Substantia nigra (tissue), 51 donors: ENCODE measurements at places on chromosomes 7 and 10.

DNA sequence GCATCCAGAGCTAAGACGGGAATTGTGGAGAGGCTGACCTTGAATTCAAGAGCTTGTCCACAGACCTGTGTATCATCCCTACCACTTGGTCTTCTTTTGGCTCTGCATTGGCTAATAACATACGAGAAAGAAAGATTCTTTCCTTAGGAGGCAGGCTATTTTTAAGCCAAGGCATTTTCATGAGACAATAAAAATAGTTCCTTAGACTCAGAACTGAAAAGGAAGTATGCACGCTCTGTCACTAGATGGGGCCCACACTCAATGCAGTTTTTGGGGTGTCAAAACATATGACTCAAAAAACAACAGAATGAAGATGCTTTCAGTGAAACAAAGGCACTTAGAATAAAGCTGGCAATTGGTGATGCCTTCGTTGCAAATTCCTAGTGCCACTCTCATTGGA, 265.9 kb upstream of the DGKB start:
- DNase-seq = no peak

DNA sequence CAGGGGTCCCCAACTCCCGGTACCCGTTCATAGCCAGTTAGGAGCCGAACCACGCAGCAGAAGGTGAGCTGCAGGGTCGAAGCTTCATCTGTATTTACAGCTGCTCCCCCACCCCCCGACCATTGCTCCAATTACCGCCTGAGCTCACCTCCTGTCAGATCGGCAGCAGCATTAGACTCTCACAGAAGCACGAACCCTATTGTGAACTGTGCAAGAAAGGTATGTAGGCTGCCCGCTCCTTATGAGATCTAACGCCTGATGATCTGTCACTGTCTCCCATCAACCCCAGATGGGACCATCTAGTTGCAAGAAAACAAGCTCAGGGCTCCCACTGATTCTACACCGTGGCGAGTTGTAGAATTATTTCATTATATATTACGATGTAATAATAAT, 14.6 kb upstream of the AZGP1 start:
- DNase-seq = no peak

GRCh38 chr7:128869944-128870285, 7.3 kb downstream of the ATP6V1F start:
- no peak for DNase-seq

GRCh38 chr10:21526188-21526859, 842 bp upstream of the SKIDA1 start:
- peak; percentile 76 for DNase-seq

- DNase-seq = no peak
Observed at GRCh38 chr10:129914960-129915359, 49.1 kb downstream of the EBF3 start.

- DNase-seq = no peak
Observed at GRCh38 chr10:82497439-82497838, 622.4 kb downstream of the NRG3 start.

DNA sequence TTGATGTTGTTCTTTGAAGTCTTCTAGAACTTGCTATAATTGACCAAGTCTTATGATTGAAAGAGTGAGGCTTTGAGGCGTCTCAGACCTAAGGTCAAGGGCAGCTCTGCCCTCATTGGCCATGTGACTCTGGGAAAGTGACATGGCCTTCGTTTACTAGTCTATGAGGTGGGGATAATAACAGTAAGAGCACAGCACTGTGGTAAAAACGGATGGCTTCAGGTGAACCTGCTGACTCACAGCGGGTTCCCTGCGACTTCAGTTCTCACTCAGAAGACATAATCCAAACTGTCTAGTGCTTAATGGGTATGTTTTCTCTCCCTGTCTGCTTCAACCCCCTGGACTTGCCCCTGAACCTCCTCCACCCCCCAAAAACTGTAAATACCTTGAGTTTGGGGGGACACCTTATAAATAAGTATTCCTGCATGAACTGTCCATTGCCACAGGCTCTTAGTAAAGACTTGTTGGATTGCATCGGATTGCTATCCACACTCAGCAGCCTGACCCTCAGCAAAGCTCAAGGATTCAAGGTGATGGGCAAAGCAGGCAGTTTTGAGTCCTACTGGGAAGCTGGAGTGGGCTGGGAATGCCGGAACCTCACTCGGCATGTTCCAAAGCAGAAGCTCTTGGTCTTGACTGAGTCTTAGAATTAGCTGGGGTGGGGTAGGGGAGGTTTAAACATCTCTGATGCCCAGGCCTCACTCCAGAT, 304.6 kb downstream of the KLF6 start:
- no peak for DNase-seq
